Naive thymus-derived CD8-positive, alpha-beta T cell (primary cell): ENCODE measurements at places on chromosomes 1 and 21. TPM values are rescaled to one million over a fixed set of nuclear protein-coding genes. Genes with fewer than 3 reads are reported as not detected.
A peak's percentile ranks its signal among the peaks of the same experiment; 100 is the strongest.

The CA6 gene
- total RNA-seq = 11.5 TPM

The OR10J1 gene
- total RNA-seq = not detected

The MFSD2A gene
- 0.81 TPM for total RNA-seq

The APOBEC4 gene
- not detected for total RNA-seq

The DYNLT5 gene
- not detected for total RNA-seq

GRCh38 chr1:185442050-185442449 is 125.0 kb upstream of the IVNS1ABP start:
- no peak overlapping the region for H3K4me3 ChIP-seq
- no peaks in the 10 kb centered on the region for H3K36me3 ChIP-seq
- no peaks in the 10 kb centered on the region for H3K27me3 ChIP-seq

GRCh38 chr1:154972213-154972516 is 1.6 kb upstream of the SHC1 start:
- peak overlapping the region; percentile 46 for H3K4me3 ChIP-seq
- peaks cover 29% of the 10 kb centered on the region for H3K4me1 ChIP-seq
- no peak for DNase-seq

GRCh38 chr1:247843411-247843810 is 1.7 kb upstream of the OR11L1 start:
- H3K4me1 ChIP-seq = peaks cover 5% of the 10 kb centered on the region
- no peaks in the 10 kb centered on the region for H3K36me3 ChIP-seq
- DNase-seq = no peak
- no peak overlapping the region for H3K27ac ChIP-seq
- H3K27me3 ChIP-seq = no peaks in the 10 kb centered on the region

DNA sequence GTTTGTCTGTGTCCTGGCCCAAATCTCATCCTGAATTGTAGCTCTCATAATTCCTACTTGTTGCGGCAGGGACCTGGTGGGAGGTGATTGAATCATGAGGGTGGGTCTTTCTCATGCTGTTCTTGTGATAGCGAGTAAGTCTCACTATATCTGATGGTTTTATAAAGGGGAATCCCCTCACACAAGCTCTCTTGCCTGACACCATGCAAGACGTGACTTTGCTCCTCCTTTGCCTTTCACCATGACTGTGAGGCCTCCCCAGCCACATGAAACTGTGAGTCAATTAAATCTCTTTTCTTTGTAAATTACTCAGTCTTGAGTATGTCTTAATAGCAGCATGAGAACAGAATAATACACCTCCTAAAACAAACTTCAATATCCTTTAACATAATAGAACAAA is 1065.6 kb downstream of the PLA2G4A start:
- H3K27me3 ChIP-seq = no peaks in the 10 kb centered on the region
- DNase-seq = no peak
- no peak overlapping the region for H3K27ac ChIP-seq
- H3K4me3 ChIP-seq = no peak overlapping the region
- no peaks in the 10 kb centered on the region for H3K36me3 ChIP-seq

DNA sequence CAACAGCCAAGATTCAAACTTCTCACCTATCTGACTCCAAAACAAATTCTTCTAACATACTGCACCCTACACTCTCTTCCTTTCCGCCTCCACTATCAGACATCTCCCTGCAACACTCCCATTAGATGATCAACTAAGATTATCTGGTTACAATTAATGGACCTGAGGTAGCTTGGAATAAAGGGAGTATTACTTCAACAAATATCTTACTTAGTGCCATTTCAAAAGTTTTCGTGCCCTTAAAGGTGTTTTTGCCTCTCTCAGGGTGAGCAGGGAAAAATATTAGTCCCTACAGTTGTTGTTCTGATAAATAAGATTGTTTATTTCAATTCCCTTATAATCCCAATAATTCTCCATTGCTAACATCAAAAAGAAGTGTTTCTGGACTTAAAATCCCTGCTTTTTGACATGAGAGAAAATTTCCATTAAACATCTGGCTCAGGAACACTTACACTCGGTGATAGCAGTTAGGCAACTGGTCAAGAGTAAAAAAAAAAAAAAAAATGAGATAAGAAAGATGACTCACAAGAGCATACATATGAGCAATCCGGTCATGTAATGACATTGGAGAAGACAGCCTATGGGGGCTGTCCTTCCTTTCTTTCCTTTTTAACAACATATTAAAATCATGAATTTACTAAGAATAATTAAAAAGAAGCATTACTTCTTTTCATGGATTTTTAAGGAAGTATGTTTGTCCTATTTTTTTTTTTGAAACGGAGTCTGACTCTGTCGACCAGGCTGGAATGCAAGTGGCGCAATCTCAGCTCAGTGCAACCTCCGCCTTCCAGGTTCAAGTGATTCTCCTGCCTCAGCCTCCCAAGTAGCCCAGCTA is 7.6 kb downstream of the RSBN1 start:
- H3K27ac ChIP-seq = peak overlapping the region; percentile 25
- H3K4me3 ChIP-seq = peak overlapping the region; percentile 25
- H3K36me3 ChIP-seq = peaks cover 40% of the 10 kb centered on the region
- H3K27me3 ChIP-seq = no peaks in the 10 kb centered on the region
- H3K4me1 ChIP-seq = peaks cover 75% of the 10 kb centered on the region

- peaks cover 62% of the 10 kb centered on the region for H3K36me3 ChIP-seq
- peaks cover 37% of the 10 kb centered on the region for H3K4me1 ChIP-seq
- peak overlapping the region; percentile 37 for H3K27ac ChIP-seq
- no peak for DNase-seq
- H3K4me3 ChIP-seq = no peak overlapping the region
These were observed 47.6 kb downstream of the PKN2 start for GRCh38 chr1:88731475-88732269.

DNA sequence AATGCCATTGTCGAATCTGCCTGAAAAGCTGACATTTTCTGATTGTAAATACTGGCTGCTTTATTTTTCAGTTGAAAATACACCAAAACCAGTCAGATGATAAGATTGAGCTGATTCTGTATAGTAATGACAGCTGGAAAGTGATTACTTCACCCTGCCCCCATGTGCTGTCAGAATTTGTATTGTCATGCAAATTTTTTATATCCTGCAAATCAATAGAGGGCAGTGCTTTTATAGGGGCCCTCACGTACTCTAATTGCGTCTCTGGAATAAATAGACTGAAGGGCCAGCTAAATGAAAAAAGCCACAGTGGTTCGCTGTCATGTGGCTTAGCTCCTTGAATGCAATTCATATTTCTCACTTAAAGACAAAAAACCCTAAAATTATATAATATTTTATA is 208.6 kb downstream of the LHX8 start:
- H3K4me1 ChIP-seq = no peaks in the 10 kb centered on the region
- no peaks in the 10 kb centered on the region for H3K27me3 ChIP-seq
- no peak for DNase-seq
- no peaks in the 10 kb centered on the region for H3K36me3 ChIP-seq

GRCh38 chr1:199302554-199302953 is 663.7 kb downstream of the PTPRC start:
- H3K4me1 ChIP-seq = no peaks in the 10 kb centered on the region
- DNase-seq = no peak

DNA sequence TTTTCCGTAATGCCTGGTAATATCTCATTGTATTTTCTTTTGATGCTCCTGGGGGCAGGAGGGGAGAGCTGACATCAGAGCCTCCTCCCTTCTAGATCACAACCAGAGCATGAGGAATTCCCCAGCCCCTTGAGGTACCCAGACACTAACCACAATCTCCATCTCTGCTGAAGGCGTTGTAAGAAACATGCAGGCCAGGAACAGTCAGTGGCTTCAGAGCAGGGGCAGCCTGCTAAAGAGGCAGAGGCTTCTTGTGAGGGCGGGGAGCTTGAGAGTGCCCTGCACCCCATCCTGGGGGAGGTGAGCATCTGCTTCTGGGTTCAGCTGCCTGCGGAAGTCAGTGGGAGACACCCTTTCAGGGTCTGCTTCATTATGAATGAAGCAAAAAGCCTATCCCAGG is 19.0 kb downstream of the MAPKAPK2 start:
- peak; percentile 70 for DNase-seq
- peak overlapping the region; percentile 92 for H3K27ac ChIP-seq
- peak overlapping the region; percentile 9 for H3K4me3 ChIP-seq
- no peaks in the 10 kb centered on the region for H3K27me3 ChIP-seq
- H3K4me1 ChIP-seq = peaks cover 91% of the 10 kb centered on the region

DNA sequence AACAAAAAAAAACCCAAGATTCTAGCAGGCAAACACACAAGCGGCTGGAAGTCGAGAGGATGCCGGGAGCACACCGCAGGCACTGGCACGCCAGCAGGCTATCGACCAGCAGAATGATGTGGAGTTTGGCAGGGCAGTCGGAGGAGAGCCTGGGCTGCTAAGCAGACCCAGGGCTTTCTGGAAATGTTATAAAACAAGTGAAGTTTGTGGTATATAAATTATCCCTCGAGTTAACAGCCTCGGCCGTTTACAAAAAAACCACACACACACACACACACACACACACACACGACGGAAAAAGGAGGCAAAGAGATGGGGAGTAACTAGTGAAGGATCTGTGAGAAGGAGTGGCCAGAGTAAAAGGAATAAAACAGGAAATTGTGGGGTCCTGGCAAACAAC is 87.2 kb upstream of the IVNS1ABP start:
- H3K4me1 ChIP-seq = peaks cover 3% of the 10 kb centered on the region
- H3K4me3 ChIP-seq = peak overlapping the region; percentile 39
- no peaks in the 10 kb centered on the region for H3K36me3 ChIP-seq
- DNase-seq = no peak

DNA sequence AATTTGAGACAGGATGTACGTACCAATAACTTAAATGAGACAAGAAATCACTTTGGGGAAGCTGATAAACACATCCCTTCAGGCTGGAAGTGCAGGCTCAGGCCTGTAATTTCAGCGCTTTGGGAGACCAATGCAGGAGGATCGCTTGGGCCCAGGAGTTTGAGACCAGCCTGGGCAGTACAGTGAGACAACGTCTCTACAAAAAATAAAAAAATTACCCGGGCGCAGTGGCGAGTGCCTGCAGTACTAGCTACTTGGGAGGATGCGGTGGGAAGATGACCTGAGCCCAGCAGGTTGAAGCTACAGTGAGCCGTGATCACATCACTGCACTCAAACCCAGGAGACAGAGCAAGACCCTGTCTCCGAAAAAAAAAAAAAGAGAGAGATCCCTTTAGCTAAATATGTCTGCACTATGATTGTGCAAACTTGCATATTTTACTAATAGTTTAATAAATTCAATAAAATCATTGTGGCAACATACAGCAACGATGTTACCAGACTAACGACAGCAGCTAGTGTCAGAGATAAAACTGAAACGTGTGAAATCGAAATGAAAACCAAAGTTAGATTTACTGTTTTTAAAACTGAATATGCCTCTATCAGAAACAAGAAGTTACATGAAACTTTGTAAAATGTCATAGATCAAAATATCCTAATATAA is 54.7 kb downstream of the CD2 start:
- H3K36me3 ChIP-seq = no peaks in the 10 kb centered on the region
- H3K4me3 ChIP-seq = peak overlapping the region; percentile 57
- no peaks in the 10 kb centered on the region for H3K27me3 ChIP-seq
- DNase-seq = no peak
- H3K27ac ChIP-seq = peak overlapping the region; percentile 67

DNA sequence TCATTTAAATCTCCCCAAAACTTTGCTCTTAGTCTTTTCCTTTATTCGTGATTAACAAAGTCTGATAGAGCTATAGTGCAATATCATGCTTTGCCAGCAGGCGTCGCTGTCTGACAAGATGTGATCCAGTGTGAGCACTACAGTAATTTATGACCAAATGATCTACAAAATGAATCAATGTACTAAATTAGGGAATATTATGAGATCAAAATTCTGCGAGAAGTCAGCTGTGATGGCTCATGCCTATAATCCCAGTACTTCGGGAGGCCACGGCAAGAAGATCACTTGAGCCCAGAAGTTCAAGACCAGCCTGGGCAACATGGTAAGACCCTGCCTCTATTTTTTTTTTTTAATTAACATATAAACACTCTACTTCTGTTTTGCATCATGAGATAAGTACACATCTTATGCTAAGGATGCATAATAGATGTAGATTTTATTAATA is 3.6 kb upstream of the SPSB1 start:
- H3K36me3 ChIP-seq = peaks cover 5% of the 10 kb centered on the region
- H3K27me3 ChIP-seq = no peaks in the 10 kb centered on the region
- peaks cover 2% of the 10 kb centered on the region for H3K4me1 ChIP-seq
- peak; percentile 66 for DNase-seq
